ENCODE measurements at places on chromosomes 7 and 10. TPM values are rescaled to one million over a fixed set of nuclear protein-coding genes. Genes with fewer than 3 reads are reported as not detected.

Gene ACBD7
- 0.47 TPM for total RNA-seq

Gene PRPS1L1
- not detected for total RNA-seq

- no peak for DNase-seq
These were observed 3.7 kb upstream of the ZFYVE27 start for GRCh38 chr10:97733256-97733655.

GRCh38 chr7:151226875-151227782 lies at the start of gene ABCF2:
ABCF2 (minus strand) TSS chr7:151227205; CDS start chr7:151226458, 747 bp downstream.
- DNase-seq, result peak; percentile 93

DNA sequence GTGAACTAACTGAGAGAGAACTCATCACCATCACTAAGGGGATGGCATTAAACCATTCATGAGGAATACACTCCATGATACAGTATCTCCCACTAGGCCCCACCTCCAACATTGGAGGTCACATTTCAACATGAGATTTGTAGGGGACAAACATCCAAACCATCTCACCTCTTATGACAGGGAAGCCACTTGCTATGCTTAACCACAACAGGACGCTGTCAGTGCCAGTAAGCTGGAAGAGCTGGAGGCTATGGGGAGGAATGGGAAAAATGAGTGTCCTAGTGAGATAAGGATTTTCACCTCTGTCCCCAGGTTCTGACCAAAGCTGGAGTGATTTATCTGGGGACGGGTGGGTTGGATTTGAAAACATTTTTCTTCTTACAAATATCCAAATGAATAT lies 17.6 kb downstream of the PLCE1 start:
- DNase-seq, result no peak

DNA sequence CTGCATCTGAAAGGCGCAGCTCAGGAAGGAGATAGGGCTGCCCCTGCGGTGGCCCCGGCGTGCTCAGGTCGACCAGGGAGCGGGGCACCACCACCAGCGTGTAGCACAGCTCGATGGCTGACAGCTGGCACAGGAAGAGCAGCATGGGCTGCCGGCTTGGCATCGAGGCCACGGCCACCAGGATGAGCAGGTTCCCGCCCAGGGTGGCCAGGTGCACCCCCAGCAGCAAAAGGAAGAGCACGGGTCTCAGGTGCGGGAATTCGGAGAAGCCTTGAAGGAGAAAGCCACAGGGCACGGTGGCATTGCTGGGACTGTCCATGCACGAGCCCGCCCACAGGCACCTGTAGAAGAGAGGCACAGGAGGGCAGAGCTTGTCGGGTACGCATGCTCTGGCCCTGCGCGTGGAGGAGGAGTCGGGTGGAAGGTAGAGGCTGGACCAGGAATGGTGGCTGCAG lies 33.9 kb downstream of the TAS2R41 start:
- DNase-seq, result no peak

- DNase-seq, result no peak
These were observed 565.7 kb downstream of the KCNMA1 start for GRCh38 chr10:77071956-77072355.

DNA sequence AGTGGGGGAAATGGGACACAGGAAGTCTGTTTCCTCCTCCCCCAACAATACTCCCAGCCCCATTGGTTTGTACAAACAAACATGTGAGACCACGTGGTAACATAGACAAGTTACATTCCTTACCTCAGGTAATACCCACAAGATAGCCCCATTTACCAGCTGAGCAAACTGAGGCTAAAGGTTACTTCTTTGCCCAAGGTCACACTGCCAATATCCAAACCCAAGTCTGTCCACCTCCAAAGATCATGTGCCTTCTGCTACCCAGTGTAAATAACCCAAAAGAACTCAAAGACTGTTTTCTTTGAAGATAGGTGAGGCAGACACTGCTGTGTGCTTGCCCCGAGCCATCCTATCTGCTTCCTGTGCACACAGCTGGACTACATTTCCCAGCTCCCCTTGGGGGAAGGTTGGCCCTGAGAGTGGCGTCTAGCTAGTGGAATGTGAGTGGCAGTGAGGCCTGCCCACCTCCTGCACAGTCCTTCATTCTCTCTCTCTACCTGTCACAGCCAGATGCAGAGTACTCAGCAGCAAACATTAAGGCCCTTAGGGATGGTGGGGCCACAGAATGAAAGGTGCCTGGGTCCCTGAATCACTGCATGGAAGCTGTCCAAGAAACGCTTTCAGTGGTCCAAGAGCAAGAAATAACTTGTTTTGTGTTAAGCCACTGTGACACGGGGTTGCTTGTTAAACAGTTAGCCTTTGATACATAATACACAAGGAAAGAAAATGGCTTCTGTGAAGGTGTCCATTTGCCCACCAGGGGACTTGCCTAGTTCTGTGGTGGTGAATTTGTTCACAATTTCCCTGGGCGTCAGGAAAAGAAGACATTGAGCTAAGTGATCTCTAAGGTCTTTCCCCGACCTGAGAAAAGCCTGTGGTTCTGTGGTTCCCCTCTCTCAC lies 257.7 kb upstream of the NFE2L3 start:
- no peak for DNase-seq

- DNase-seq, result no peak
These were observed 22.6 kb downstream of the PLAC9 start for GRCh38 chr10:80154978-80155695.

DNA sequence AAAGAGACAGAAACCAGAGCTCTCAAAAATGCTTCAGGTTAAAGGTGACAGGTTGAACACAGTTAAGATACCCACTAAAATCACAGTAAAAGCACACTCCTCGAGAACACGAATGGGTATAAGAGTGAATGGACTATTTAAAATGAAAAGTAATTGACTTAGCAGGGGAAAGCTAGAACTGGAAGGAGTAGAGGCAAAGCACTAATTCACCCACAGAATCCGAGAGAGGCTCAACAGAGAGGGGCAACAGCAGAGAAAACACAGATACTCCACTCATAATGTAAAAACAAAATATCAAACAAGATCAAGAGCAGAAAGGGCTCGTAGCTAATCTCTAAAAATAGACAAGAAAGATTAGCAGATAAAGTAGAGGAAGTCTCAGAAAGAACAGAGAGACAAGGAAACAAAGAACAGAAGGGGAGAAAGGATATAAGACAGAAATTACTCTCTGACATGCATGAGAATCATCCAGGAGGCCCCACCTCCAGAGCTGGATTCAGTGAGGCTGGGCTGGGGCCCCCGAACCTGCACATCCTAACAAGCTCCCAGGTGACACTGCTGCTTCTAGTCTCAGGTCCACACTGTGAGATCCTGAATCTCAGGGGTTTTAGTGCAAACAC lies 117.6 kb downstream of the GALNT11 start:
- DNase-seq, result peak; percentile 19

- no peak for DNase-seq
These were observed 73.8 kb downstream of the OAT start for GRCh38 chr10:124344931-124345330.

DNA sequence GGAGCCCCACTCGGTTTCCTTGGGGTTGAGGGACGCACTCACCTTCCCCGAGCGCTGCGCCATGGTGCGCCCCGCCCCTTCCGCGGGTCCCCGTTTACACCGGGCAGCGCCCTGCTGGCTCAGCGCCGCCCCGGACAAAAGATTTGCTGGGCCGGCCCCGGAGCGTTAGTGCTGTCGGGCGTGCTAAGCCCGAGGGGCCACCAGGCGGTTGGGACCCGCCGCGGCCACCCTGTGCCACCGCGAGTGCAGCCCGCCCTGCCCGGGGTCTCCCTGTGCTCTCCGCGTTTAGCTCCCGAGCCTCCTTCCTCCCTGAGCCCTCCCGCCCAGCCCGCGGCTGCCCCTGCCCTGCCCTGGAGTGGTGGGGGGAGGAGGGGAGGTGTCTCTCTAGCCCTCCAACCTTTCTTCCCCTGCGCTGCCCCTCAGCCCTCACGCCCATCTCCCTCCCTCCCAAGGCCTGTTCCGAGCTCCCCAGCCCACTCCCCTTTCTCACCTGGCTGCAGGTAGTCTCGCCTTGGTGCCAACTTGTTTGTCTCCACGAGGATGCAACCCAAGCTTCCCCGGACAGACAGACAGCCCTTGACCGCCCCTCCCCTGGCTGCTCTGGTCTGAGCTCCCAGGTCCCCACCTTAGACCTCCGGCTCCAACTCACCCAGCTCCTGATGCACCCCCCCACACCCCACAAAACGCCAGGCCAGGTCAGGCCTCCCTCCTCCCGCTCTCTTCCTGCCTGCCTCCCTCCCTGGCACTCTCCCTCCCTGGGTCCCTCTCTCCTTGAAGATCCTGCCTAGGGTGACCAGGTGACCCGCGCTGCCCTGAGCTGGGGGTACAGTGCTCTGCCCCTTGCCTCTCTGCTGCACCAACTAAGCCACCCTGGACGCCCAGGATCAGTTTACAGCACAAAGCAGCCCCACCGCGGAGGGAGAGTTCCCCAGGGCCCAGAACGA lies at the start of gene CRYGN:
TSS of gene CRYGN (minus strand) at position 287 of the 944 bp plus-strand sequence. CDS start at position 63, 224 bp downstream.
- DNase-seq, result peak; percentile 20

- no peak for DNase-seq
These were observed 37.4 kb upstream of the GRM8 start for GRCh38 chr7:127290116-127290655.

- DNase-seq, result no peak
These were observed 90.1 kb upstream of the PIK3CG start for GRCh38 chr7:106774768-106775551.

- DNase-seq, result no peak
These were observed 143.9 kb downstream of the PAXIP1 start for GRCh38 chr7:154858836-154859537.

DNA sequence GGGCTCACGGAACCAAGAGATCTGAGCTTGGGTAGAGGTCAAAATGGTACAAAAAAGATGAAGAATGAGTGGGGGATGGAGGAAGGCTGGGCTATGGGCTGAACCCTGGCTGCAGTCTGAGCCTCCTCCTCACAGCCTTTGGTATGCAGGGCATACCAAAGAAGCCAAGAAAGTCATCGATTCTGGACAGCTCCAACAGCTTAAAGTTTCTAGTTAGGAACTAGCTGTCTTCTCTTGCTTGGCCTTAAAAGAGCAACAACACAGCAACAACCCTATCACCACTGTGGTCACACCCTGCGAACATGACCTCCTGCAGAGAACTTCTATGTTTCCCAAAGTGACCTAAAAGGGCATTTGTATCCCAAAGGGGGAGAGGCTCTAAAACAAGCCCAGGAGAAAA lies 126.1 kb upstream of the EFCAB10 start:
- no peak for DNase-seq

DNA sequence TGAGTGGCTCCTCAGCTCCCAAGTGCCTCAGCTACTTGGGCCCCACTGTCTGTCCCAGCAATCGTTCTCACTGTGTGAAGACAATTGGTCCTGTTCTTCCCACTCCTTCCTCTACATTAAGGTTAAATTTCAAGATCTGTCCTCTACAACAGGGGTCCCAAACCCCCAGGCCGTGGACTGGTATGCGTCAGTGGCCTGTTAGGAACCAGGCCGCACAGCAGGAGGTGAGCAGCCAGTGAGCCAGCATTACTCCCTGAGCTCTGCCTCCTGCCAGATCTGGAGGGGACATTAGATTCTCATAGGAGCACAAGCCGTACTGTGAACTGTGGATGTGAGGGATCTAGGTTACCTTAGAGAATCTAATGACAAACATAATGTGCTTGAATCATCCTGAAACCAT lies 376.9 kb upstream of the FZD8 start:
- no peak for DNase-seq

DNA sequence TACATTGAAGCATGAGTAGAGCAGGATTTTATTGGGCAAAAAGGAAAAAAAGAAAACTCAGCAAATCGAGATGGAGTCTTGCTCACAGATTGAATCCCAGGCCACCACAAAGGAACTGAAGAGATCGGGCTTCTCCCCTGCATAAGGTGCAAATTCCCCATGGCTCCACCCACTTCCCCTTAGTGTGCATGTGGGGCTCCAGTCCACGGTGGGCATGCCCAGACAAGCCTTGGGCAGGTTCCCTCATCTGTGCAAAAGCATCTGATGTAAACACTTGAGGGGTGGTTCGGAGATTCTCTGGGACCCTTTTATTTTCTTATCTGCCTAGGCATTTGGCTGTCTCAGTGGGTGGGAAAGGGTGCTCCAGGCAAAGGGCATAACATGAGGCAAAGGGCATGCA lies 150.7 kb downstream of the CFTR start:
- DNase-seq, result no peak

DNA sequence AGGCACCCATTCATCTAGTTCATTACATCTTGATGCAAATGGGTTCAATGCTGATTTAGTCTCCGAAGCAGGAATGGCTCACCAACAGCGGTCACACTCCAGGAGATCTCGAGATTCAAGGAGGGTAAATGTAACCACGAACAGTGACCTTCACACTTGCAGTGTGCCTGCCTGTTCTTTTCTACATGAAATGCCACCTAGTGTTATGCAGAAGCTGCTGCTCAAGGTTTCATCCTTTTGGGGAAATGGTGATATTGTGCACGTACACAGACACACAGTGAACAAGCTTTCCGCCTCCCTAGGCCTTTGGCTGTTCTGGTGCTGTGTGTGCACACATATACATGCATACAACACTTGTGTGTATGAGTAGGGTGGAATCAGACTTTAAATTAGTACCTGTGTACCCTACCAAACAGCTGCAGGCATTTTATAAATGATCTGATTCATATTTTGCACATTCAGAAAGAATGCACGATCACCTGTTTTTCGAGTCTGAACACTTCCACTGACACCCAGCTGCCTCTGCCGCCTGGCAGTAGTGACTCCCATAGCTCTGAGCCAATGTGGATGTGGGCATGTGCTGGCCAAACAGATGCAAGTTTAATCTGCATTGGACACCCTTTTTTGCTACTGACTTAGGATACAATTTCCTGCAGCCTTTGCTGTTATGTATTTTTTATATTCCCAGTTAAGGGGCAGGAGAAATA lies 100.5 kb downstream of the TACC2 start:
- DNase-seq, result no peak

DNA sequence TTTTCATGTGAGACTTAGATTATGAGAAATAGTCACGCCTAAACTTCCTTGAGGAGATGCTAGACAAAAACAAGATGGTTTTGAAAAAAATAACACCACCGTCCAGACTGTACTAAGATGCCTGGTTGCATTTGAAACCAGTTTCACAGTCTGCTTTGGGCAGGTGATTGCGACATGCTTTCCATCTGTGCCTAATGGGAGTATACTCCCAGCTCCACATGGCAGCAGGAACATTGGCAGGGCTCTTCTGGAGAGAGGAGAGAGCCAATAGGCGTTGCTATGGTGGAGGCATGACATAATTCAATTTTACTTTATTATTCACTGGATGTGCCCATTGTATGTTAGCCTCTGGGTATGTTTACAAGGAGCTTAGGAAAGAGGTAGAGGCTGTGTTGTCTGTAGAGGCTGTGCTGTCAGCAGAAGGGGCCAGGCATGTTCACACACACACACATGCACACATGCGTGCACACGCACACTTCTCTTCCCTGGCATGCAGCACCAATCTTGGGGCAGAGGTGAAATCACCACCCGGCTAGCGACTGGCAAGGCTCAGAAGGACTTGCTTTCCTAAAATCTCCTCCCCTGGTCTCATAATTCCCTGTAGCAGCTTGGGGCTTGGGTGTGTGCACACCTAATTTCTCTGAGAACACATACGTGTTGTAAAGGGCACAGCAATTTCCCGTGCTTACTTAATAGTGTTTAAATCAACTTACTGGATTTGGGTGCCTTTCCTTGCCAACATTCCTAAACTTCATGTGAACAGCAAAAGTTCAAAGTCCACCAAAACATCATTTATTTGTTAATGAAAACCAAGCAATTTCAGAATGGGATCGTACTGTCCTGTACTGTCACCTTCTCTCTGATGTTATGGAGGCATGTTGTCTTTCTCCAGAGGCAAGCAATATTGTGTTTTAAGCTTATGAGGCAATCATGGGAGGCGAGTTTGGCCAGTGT lies 162.1 kb downstream of the TCF7L2 start:
- DNase-seq, result no peak

GRCh38 chr10:89852872-89853271 lies 151.5 kb downstream of the KIF20B start:
- DNase-seq, result no peak
